CD4-positive, alpha-beta T cell treated with Interleukin-4 for 4 hours (primary cell): ENCODE measurements at places on chromosomes 1 and 21.

DNA sequence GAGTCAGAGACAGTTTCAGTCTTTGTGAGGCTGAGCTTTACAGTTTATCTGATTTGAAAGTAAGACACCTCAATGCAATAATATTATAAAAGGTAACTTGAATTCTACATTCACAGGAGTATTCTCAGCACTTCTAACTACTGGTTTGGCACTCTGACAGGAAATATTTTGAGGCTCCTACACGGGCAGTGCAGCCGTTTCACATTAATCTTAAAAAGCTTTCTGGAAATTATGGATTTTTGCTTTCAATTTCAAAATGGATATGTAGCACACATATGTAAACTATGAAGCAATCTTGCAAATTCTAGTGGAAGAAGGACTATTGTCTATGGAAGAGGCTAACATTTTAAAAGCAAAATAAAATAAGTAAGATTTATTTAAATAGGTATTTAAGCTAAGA is 262.9 kb upstream of the SNX7 start:
- no peak for DNase-seq

GRCh38 chr1:100930494-100930893 is 34.6 kb downstream of the SLC30A7 start:
- peak; percentile 71 for DNase-seq

GRCh38 chr1:85320371-85321131 is 44.1 kb upstream of the BCL10 start:
- DNase-seq: no peak

GRCh38 chr1:159925719-159926078 is 392 bp upstream of the TAGLN2 start:
- DNase-seq: no peak

- DNase-seq: no peak
Measured at GRCh38 chr1:67817319-67817718, 15.9 kb downstream of the GNG12 start.

DNA sequence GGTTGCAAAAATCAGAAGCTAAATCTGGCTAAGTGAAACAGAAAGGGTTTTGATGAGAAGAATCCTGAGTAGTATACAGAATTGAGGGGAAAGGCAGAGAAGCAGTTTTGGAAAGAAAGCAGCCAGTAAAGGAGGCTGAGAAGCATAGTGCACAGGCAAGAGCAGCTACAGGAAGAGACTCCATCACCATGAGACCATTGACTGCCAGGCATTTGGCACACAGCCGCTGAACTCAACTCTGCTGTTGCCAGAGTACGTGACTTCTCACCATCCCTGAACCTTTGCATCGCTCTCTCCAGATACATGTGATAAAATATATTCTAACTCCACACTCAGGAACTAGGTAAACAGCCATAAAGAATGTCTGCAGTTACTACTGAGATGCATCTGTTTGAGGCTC is 128.3 kb upstream of the C1orf21 start:
- no peak for DNase-seq

DNA sequence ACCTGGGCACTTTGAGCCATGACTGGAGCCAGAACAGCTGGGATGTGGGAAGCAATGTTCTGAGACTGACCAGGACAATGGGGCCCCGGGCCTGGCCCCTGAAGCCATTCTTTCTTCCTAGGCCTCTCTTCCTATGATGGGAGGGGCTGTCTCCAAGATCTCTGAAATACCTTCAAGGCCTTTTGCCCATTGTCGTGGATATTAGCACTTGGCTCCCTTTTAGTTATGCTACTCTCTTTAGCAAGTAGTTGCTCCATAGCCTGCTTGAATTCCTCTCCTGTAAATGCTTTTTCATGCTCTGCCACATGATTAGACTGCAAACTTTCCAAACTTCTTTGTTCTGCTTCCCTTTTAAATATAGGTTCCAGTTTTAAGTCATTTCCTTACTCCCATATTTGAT is 262.9 kb upstream of the CACYBP start:
- no peak for DNase-seq

DNA sequence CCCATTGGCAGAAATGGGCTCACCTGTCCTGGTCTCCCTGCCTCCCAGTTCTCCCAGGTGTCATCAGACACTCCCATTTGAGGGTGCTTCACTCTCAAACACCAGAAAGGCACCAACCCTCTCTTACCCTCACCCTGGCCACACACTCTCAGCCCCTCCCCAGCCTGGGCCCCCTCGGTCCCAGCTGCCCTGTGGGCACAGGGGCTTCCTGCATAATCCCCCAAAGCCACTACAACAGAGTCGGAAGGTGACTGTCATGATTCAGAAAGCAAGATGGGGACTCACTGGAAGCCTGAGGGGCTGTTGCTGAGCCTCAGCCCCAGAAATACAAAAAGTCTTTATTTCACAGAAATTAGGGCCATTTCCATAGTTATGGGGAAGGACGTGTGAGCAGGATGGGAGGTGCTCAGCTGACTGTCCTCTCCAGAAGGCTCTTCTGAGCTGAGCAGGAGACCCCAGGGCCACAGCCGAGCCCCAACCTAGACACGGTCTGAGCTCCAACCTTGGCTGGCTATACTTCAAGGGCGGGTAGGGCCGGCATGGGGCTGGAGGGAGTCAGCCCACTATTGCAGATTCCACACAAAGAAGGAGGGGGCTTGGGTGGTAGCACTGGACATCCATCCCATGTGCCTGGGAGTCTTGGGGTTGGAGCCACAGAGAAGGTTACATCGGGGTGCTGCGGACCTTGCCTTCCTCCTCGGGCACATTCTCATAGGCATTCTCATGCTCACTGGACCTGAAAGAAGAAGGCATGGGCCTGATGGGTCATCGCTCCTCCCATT is 6.3 kb downstream of the PDZK1IP1 start:
- DNase-seq: no peak

GRCh38 chr1:7373876-7374562 is 397.1 kb upstream of the VAMP3 start:
- DNase-seq: no peak

DNA sequence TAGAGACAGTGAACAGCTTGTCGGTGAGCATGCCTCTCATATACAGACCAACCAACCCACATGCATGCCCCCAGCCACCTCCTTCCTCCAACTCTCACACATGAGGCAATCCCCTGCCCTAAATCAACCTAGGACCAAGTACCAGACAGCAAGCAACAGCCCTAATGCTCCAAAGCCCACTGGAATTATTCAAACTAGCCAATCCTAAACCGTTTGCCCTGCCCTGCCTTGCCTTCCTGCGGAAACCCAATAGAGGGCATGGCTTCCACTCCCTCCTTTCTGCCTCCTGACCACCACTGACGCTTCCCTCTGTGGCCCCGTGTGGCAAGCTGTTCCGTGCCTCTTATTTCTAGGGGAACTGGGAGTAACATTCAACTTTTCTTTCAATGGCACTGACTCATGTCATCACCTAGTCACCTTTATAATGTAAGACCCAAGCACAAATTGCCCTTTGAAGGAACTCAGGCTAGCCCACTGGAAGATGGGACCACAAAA is 129.3 kb upstream of the GJB5 start:
- DNase-seq: no peak

- DNase-seq: no peak
Measured at GRCh38 chr1:68216089-68216772, 16.1 kb downstream of the WLS start.

- DNase-seq: peak; percentile 79
Measured at GRCh38 chr1:19715334-19716203, 50.9 kb downstream of the HTR6 start.

- no peak for DNase-seq
Measured at GRCh38 chr1:4931486-4931885, 277.1 kb downstream of the AJAP1 start.

DNA sequence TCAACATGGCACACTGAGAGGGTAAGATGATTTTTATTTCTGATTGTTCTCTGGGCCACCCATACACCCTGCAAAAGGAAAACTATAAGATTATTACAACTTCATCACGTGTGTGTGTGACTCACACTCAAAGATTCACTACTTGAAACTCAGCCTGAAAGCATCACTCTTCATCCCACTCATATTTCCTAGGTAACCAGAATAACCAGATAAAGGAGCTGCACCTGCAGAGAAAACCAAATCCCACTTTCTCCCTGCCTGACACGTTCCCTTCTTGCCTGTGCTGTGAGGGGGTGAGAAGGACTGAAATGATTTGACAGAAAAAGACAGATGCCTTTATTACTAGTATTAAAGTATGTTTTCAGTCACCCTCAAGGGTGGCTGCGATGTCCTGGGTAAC is 131.6 kb downstream of the TGFBR3 start:
- peak; percentile 14 for DNase-seq

- DNase-seq: no peak
Measured at GRCh38 chr21:15557925-15558324, 171.9 kb upstream of the USP25 start.

GRCh38 chr1:114696810-114697209 is 1.5 kb upstream of the AMPD1 start:
- no peak for DNase-seq

DNA sequence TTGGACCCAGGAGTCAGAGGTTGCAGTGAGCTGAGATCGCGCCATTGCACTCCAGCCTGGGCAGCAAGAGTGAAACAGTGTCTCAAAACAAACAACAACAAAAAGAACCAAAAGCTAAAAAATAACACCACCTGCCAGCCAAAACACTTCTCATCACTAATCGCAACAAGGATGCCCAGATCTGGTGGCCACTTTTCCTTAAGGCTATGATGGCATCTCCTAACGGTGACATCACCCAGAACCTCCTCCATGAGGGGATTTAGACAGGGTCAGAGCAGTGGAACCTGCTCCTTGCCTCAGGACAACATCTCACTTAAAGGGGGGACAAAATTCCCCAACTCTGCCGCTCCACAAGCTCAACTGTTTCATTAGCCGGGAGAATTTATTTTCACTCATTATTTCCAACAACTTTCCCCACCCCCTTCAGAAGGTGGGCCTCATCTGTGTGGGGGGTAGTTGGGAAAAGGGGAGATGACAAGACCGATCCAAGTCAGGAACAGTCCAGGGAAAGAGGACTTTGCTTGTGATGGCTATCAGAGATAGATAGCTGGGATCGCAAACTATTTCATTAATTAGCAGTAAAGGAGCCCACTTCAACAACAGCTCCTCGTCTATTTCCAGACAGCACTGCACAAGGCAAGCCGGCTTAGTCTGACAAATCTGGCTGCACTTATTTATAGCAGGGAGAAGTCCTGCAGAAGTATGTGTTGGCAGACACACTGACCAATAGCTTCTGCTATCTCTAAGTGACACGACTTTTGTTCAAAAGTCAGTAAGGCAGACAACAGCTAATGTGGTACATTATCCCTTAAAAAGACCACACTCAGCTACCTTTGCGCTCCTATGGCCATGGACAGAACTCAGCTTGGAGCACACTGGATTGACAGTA is 2.6 kb downstream of the PABPC4 start:
- DNase-seq: no peak

- DNase-seq: no peak
Measured at GRCh38 chr1:65317866-65318653, 8.7 kb downstream of the DNAJC6 start.

DNA sequence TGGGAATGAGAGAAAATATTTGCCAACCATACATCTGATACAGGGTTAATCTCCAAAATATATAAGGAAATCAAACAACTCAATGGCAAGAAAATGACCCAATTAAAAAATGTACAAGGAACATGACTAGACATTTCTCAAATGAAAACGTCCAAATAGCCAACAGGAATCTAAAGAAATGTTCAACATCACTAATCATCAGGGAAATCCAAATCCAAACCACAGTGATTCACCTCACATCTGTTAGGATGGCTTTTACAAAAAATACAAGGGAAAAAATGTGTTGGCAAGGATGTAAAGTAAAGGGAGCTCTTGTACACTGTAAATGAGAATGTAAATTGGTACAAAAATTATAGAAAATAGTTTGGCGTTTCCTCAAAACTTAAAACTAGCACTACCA is 54.7 kb upstream of the ZRANB2 start:
- DNase-seq: no peak

DNA sequence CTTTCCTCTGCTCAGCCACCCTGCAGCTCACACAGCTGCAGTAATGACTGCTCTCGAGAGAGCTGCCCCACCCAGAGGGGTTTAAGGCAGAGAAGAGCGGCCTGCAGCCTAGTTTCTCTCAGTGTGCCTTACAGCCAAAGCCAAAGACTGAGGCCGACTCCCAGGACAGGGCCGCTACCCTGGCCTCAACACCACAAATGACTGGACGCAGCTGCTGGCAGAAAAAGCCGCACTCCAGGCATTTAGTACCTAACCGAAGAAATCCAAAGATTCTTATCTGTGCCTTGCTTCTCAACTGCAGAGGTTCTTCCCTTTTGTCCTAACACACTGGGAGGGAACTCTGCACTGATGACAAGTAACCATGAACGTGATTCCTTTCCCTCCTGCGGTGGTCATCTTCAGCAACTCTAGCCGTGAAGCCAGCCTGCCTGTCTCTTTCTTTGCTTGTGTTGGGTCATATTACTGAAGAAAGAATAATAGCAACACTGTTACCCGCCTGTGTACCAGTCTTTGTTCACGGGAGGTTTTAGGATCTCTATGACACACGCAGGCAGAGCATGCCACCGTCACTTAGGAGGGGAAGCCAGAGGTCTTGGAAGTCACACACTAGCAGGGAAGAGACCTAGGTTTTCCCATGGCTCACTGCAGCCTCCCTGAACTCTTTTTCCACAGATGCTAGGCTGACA is 202.7 kb downstream of the RHOU start:
- DNase-seq: no peak

DNA sequence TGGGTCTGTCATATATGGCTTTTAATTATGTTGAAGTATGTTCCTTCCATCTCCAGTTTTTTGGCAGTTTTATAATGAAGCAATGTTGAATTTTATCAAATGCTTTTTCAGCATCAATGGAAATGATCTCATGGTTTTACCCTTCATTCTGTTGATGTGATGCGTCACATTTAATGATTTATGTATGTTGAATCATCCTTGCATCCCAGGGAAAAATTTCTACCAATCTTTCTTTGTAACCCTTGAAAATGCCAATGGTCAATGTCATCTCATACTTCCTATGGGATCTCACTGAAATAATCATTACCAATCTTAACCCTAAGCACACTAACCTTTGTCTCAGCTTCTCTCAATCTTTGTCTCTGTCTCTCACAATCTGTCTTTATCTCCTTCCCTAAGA is 1004.0 kb downstream of the KCNT2 start:
- DNase-seq: no peak

- no peak for DNase-seq
Measured at GRCh38 chr1:110719908-110720307, 45.2 kb upstream of the KCNA3 start.
